Umbilical cord (tissue), 2 donors: ENCODE measurements at places on chromosomes 12 and 14.

DNA sequence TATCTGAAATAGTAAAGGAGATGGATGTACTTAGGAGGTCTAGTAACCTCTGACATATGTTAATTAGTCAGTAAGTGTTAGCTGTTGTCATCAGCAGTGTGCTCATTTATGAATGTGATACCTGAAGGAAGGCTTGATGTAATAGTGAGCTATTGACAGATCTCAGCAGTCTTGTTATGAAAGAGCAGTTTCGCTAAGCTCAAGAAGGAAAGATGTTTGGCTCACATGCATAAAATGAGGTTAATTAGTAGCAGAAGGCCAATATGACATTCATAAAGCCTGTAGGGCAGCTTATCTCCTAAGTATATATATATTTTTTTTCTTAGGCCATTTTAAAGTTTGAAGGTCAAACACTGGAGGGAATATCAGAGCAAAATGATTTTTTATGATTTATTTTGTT lies 2.8 kb downstream of the FAM234B start:
- no peak for DNase-seq

DNA sequence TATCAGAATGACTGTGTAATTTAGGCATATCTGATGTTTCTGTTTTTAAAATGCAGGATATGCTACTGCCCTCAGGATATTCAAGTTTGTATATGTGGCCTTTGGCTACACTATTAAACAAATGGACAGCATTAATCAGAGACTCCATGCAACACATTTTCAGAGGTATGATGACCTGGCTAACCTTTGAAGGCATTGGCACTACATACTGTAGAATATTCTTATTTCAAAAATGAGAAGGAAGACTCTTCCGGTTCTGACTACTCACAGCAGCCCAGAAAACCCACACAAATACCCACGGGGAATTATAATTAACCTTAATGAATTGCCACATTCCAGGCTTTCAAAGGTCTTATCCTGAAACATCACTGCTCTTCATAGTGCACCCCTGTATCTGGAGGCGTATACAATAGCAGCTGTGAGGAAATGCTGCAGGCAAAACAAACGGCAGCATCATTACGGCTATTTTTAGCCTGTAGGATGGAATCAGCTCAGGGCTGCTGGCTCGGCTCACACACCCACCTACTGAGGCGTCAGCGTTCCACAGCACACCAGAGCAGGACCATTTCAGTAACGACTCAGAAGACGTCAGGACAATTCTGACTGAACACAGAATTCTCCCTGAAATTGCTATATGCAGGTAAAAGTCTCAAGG lies 648.5 kb downstream of the RPS29 start:
- DNase-seq, result peak; percentile 63

DNA sequence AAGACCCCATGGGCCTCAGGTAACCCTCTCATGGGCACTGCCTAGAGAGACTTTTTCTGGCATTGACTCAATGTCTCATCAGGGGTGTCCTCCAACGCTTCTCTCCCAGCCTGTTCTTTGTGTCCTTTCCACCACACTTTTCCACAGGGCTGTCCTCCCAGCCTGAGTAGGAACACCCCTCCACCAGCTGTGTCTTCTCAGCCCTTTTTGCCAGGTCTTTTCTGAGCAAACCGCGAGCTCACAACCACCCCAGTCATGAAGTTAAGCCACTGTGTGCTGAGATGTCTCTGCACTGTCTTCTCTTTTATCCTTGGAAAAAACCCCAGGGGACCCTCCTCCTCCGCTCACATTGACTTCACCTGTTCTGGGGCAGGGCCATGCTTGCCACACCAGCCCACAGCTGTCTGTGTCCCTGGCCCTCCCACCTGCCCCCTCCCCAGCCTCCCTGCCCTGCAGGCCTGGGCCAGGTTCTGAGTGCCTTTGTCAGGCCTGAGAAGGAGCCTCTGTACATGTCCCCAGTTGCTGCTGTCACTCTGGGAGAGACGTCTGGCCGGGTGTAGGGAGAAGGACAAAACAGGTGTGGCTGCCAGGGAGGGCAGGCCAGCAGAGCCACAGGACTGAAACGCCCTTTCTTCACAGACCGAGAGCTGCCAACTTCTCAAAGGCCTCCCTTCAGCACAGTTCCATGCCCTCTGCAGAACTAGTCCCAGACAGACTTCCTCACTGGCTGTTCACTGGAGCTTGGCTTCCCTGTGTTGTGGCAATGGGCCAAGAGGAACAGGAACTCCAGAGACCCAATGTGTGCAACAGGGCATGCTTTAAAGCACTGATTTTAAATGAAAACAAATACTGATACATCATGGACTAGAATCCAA lies 50.5 kb upstream of the PNMA1 start:
- DNase-seq, result peak; percentile 70

DNA sequence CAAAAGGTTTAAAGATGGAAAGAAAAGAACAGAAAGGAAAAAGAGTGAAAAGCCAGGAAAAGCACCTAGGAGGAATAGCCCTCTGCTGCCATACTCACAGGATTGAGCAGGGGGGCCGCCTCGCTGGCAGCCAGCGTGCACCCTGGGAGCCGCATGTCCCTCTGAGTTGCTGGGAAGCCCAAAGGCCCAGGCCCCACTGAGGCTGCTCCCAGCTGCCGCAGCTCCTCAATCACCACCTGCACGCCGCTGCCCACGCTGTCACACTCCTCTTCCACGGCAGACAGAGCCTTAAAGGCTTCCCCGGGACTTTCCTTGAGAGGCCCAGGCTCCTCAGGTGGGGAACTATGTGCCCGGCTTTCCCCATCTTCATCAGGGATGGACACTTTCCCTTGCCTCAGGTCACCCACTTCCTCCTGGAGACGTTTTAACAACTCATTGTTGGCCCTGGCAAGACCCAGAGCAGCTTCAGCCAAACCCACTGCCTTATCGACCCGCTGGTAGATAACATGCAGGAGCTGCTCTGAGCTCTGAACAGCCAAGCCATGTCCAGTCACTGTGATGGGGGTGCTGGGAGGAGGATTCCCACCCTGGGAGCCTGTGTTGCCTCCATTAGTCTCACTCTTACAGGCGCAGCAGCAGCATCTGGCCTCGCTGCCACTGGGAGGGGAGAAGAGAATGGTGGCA lies 11.5 kb downstream of the C14orf93 start:
- no peak for DNase-seq

GRCh38 chr12:37672655-37673260 lies 643.8 kb upstream of the ALG10B start:
- DNase-seq, result no peak
